Stimulated activated naive B cell treated with anti-CD40 and anti-IgM and Interleukin-4, amounts not matched to agents 10 μg/mL and 1 μg/mL and 100 μg/mL, for 72 hours (primary cell): ENCODE measurements at places on chromosomes 5 and 9.

GRCh38 chr9:73869264-73869663 lies 627.9 kb upstream of the RORB start:
- peaks cover 4% of the 10 kb centered on the region for H3K4me1 ChIP-seq

DNA sequence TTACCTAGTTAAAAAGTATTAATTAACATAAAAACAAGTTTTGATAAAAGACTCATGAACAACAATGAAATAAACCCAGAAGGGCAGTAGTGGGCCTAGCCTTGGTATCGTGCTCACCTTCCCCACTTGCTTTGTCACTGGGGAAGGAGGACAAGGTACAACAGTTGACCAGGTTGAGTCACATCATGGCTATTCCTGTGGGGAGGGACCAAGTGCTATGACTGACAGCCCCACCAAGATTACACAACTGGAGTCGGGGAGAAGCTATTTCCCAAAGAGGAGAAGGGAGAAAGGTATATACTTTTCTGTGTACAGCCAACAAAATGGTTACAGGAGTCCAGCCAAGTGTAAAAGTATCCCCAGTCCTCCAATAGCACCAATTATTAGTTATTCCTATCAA lies 251.3 kb upstream of the RFX3 start:
- H3K4me1 ChIP-seq, result no peaks in the 10 kb centered on the region
- no peak overlapping the region for H3K4me3 ChIP-seq
- peaks cover 4% of the 10 kb centered on the region for H3K27me3 ChIP-seq
- H3K36me3 ChIP-seq, result no peaks in the 10 kb centered on the region
- DNase-seq, result no peak

DNA sequence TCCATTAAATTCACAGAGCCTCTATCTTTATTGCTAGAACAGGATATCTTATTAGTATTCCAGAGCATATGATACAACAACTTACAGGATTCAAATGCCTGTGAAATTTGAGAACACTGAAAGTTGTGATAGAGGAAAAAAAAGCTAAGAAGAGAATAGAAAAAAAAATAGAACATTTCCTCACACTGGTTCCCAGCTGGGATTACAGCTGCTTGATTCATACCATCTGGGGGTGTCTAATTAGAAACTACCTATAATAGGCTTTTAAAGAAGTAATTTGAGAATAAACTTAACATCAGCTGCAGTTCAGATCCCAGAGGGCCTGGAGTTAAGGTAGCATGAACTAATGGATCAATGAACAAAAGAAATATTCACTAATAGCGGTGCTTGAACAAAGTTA lies 922.0 kb downstream of the CDH12 start:
- no peaks in the 10 kb centered on the region for H3K27me3 ChIP-seq
- H3K36me3 ChIP-seq, result no peaks in the 10 kb centered on the region
- H3K4me3 ChIP-seq, result no peak overlapping the region
- DNase-seq, result no peak
- H3K4me1 ChIP-seq, result no peaks in the 10 kb centered on the region

DNA sequence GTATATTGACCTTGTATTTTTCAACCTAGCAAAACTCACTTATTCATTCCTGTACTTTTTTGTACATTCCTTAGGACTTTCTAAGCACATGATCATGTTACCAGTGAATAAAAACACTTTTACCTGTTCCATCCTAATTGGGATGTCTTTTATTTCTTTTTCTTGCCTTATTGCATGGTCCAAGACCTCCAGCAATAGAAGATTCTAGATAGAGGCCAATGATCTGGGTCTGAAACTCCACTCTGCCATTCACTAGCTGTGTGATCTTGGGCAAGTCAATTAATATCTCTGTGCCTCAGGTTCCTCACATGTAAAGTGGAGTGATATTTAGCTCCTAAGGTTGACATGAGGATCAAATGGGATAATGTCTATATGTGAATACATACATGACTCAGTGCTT lies 8.5 kb upstream of the EXOSC2 start:
- H3K27ac ChIP-seq, result no peak overlapping the region
- no peaks in the 10 kb centered on the region for H3K36me3 ChIP-seq
- H3K4me1 ChIP-seq, result peaks cover 9% of the 10 kb centered on the region
- no peak overlapping the region for H3K4me3 ChIP-seq
- H3K27me3 ChIP-seq, result peaks cover 11% of the 10 kb centered on the region
